Daoy (cell line): ENCODE measurements at places on chromosomes 13 and 19. TPM values are rescaled to one million over a fixed set of nuclear protein-coding genes. Genes with fewer than 3 reads are reported as not detected.
A peak's percentile ranks its signal among the peaks of the same experiment; 100 is the strongest.

KIR2DL4 gene
- not detected in 2 replicates for total RNA-seq

NOTCH3 gene
- 0.97 and 1.0 TPM in 2 replicates for total RNA-seq

ZNF723 gene
- total RNA-seq: not detected in 2 replicates

SELENOW gene
- total RNA-seq: 239 and 251 TPM in 2 replicates

DNA sequence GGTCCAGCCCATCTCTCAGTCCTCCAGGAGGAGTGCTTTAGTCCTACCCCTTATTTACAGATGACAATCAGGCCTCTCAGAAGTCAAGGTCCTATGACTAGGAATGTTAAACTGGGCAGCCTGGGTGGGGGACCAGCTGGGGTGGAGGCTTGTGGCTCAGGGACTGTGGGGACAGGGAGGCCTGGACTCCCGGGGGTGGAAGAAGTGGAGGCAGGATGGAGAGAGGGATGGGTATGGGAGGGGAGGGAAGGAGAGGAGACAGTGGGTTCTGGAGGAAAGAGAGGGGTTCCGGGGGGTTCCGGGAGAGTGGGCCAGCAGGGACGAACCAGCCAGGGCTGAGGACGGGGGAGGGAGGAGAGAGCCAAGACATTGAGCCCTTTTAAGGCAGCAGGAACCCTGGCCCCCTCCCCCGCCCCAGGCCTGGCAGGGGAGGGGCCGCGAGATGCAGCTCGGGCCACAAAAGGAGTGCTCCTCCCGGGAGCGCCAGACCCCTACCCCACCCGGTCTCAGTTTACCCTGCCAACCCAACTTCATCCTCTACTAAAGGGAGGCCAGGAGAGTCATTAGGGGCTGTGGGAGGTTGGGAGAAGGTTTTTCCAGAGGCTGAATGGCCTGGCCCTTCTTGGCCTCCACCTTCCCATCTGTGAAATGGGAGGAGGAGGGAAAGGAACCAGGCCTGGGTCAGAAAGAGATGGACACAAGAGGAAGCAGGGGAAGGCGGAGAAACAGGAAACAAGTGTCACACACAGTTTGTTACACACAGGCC, 1.7 kb downstream of the DMPK start:
- DNase-seq: no peak

GRCh38 chr19:43467730-43468129, 2.3 kb upstream of the LYPD3 start:
- DNase-seq: peak; percentile 44
